ENCODE measurements at places on chromosomes 3 and 15.

DNA sequence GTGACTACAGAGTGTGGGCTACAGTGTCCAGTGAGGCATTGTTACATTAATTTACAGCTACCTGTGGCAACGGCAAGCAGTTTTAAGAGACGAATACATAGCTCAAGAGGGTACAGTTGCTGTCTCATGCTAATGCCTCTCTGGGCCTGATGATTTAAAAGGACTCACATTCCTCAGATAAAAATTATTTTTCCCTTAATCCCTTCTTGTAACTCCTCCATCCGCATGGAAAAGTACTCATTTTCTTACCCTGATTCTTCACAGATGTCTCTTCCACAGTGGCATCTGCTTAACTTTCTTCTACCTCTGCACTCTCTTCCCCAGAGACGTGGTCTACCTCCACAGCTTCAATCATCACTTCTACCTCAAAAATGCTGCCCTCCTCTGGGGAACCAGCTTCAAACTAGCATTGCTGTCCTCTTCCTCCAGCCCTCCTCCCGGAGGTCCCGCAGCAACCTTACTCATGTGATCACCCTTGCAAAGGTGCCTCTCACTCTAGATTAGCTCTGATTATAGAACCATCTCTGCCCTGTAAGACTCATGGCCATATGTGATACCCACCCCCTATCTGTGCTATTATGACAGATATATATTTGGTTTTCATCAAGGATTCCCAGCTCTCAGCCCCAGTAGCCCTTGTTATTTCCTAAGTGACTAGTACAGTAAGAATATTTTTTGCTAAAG, 21.4 kb upstream of the ABHD17C start:
- DNase-seq, result no peak

DNA sequence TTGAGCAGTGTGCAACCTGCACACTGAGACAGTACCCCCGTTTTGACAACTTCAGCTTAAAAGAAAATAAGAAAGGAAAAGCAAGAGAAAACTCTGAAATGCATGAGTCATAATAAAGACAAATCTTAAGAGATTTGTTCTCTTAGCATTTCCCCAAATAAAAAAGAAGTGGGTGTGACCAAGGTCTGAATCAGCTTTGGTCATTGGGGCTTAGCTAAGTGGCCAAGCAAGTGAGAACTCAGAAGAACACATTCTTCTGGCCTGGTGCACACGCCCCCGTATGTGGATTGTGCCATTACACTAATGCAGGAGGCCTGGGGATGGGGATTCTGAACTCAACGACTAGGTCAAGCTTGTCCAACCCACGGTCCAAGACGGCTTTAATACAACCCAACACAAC, 56.9 kb upstream of the PDZRN3 start:
- no peak for DNase-seq

GRCh38 chr15:88571852-88572259, 25.4 kb upstream of the DET1 start:
- DNase-seq, result no peak

DNA sequence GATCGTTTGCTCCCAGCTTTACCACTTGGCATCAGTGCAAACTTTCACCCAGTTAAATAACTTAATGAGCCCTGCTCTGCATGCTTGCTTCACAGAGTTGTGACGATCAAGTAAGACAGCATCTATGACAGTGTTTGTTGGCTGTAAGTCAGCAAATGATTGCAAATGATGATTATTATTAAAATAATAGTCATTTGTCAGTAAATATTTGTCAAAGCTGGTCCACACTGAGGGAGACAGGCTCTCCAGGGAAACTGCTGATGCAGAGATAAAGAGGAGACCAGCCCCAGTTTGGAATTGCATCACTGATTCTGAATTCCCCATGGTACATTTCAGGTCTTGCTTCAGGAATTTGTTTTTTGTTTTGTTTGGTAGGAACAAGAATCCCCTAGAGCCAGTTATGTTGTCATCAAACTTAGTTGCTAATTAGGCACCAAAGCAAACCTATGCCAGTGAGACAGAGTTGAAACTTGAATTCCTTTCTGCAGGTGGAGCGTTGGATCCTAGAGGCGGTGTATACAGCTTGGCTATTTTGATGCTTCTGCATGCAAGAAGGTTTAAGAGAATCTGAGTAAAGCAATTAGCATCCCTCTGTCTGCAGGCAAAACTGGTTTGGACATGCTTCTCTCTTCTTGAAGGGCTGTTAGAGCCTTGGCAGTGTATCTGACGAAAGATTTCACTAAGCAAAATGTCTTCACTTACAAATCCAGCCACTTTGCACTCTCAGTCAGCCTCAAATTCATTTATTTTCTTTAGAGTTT, 338.6 kb upstream of the TPRG1 start:
- no peak for DNase-seq

GRCh38 chr15:101018450-101018849, 99.3 kb downstream of the LRRK1 start:
- DNase-seq, result no peak

DNA sequence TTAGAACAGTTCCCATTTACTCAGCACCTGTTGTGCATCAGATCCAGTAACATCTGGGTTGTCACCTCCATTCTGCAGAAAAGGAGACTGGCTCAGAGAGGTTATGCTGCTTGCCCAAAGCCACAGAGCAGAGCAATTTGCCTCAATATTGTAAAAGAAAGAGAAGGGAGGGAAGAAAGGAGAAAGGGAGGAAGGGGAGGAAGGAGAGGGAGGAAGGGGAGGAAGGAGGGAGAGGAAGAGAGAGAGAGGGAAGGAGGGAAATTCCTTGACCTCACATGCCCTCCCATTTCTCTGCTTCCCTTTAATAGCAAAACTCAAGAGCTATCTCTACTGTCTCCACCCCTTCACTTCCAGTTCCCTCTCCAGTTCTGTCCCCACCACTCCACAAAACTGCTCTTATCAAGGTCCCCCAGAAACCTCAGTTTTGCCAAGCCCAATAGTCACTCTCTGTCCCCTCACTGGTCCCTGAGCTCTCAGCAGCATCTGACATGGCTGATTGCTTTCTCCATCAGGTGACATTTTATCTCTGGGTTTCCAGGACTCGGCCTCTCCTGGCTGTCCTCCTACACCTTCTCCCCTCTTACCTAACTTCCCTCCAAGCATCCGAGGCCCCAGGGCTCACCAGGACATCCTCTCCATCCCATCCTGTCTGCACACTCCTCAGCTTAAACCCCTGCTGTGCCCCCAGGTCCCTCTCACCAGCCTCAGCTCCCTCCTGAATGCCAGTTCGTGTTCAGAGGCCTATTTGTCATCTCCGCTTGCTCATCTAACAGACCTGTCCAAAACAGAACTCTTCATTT, 104.7 kb upstream of the LINGO1 start:
- DNase-seq, result no peak

DNA sequence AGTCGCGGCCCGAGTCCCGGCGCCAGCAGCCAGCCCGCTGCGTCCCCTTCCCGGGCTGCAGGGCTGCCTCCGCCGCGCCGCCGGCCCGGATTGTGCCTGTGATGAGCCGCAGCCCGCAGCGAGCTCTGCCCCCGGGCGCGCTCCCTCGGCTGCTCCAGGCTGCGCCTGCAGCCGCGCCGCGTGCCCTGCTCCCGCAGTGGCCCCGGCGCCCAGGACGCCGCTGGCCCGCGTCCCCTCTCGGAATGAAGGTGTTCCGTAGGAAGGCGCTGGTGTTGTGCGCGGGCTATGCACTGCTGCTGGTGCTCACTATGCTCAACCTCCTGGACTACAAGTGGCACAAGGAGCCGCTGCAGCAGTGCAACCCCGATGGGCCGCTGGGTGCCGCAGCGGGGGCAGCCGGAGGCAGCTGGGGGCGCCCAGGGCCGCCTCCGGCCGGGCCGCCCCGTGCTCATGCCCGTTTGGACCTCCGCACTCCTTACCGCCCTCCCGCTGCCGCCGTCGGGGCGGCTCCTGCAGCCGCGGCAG, 1.2 kb downstream of the CHST2 start:
- DNase-seq, result peak; percentile 21

DNA sequence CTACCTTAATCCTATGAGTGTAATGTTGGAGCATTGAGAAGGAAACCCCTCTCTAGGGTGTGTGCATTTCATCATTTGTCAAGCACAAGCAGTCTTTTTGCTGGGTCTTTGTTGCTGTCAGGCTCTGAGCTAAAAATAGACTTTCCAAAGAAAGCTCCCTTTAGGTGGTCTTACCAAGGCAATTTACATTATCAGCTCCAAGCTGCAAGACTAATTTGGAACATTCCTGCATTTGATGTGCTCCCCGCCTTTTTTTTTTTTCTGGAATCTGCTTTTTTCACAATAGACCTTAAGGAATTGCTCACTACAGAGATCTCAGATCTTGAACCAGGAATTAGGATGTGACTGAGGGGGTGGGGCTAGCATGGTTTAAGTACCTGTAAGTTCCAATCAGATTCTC, 60.6 kb upstream of the STAC start:
- DNase-seq, result no peak

GRCh38 chr3:32432711-32433530, 41.3 kb downstream of the CMTM7 start:
- DNase-seq, result peak; percentile 49

DNA sequence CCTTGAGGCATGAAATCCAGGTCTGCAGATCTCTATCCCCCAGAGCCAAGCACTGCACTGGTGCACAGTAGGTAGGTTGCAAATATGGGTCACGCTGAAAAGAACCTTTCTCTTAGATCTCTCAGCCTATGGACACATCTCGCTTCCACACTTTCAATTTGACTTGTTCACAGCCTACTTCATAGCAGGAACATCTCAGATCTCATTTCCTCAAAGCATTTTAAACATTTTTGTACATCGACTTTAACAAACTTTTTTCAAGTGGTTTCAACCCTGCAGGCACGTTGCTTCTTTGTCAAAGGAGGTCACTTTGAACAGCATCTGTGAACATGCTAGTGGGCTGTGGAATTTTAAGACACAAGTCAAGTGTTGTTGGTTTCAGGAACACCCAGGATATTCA, 76.0 kb downstream of the SLC12A8 start:
- no peak for DNase-seq

DNA sequence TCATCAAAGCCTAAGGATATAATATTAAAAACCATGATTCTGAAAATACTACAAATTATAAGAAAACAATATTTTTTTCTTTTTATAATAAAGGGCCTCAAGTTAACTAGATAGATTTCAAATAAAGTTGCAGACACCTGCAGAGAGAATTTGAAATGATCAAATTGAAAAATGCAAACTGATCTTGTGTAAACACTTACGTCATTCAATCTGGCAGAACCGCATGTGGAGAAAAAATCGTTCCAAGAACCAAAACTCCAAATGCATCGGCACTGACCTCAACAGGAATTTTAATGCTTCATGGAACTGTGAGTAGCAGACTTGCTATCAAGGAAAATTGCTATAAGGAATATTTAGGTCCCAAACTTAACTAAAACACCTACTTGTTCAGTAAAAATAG, 17.2 kb downstream of the CPA3 start:
- DNase-seq, result no peak

DNA sequence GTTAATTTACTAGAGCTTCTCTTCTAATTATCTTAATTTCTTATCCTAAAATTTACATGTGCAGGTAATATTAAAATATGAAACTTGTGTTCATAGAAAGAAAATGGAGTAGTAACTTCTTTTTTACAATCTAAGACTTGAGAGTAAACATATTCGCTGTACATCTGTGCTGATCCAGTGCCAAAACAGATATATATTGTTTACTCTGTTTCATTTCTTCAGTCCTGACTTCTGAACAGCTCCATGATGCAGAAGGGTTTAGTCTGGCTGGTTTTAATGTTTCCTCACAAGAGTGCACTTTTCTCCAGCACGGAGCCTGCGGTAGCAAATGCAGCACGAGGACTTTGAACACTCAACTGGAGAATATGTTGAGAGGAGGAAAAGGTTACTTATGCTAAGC, 306.8 kb downstream of the EPHA3 start:
- DNase-seq, result no peak

GRCh38 chr3:125057186-125057850, 1.5 kb upstream of the HEG1 start:
- DNase-seq, result no peak

- no peak for DNase-seq
Measured at GRCh38 chr3:184944241-184944640, 132.3 kb downstream of the VPS8 start.

GRCh38 chr15:91916051-91916450, 62.5 kb downstream of the SLCO3A1 start:
- no peak for DNase-seq

DNA sequence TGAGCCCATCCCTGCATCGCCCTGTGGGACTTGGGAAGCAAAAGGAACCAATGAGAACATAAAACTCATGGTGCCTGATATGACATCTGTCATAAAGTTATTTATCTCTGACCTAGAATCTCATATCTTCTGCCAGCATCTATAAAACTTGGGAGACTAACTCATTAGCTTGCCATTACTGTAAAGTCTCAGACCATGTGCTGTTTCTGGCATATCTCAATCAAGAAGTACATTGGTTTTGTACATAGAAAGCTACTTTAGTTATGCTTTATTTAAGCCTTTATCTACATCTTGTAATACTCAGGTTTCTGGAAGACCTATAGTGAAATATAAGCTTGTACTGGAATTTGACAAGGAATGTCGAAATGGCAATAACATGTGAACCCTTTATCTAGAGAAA, 112.5 kb downstream of the ZNF385D start:
- DNase-seq, result no peak
